ENCODE measurements at places on chromosomes 6 and 20. TPM values are rescaled to one million over a fixed set of nuclear protein-coding genes. Genes with fewer than 3 reads are reported as not detected.

NRSN1 gene
- total RNA-seq, result not detected

GRCh38 chr20:48007351-48007750 is 222.1 kb upstream of the SULF2 start:
- DNase-seq, result no peak

GATA5 gene
- total RNA-seq, result 0.25 TPM

RNF39 gene
- total RNA-seq, result not detected

DNA sequence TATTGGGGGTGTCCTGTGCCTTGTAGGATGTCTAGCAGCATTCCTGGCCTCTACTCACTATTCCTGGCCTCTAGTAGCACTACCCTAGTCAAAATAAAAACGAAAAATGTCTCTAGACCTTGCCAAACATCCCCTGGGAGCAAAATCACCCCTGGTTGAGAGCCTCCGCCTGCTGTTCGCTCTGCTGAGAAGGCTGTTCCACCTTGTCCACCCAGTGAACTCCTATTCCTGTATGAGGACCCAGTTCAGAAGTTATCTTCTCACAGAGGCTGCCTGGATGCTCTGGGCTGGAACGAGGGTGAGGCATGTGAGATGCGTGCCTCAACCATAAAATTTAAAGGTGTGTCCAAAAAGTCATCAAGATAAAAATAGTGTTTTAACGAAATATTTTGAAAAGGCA is 101.9 kb downstream of the TOX2 start:
- no peak for DNase-seq

DNA sequence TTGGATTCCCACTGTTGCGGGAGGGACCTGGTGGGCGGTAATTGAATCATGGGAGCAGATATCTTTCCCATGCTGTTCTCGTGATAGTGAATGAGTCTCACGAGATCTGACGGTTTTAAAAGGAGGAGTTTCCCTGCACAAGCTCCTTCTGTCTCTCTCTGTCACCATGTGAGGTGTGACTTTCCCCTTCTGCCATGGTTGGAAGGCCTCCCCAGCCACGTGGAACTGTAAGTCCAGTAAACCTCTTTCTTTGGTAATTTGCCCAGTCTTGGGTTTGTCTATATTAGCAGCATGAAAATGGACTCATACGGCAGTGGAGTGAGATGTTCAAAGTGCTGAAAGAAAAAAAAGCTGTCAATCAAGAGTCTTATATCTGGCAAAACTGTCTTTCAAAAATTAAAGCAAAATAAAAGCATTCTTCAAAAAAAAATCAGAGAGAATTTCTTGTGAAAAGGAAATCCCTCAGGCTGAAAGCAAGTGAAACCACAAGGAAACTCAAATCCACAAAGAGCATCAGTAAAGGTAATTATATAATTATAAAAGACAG is 15.5 kb upstream of the KIF25 start:
- DNase-seq, result no peak

- no peak for DNase-seq
These were observed 17.1 kb upstream of the NCOA7 start for GRCh38 chr6:125773387-125774341.

DNA sequence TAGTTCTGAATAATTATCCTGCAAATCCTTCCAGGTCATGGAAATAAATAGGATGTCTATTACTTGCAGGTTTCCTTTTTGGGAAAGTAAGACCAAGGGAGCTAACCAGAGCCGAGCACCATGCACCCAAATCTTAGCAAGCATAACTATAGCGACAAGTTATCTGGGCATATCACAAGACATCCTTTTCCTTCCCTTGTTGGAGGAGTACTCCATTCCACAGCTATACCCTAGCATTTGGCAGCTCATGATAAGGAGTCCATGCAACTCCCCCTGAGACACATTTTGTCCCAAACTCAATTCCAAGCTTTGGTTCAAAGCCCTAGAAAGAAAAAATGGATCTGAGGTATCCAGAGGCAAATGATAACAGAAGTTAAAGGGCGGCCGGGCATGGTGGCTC is 16.5 kb upstream of the ASCC3 start:
- no peak for DNase-seq

DNA sequence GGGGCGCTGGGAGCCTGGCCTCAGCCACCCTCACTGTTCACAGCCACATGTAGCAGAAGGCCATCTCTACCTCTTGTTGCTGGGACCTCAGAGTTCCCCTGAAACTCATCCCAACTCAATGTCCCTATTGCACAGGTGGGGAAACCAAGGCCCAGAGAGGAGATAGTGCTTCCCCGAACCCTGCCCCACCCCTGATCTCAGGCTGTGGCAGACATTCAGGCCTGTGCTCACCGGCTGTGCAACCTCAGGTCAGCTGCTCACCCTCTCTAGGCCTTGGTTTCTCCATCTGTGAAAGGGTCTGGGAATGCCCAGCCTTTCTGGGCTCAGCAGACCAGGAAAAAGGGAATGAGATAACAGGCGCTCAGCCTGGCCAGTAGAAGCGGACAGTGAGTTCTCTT is 6.4 kb upstream of the SLC52A3 start:
- DNase-seq, result no peak

DNA sequence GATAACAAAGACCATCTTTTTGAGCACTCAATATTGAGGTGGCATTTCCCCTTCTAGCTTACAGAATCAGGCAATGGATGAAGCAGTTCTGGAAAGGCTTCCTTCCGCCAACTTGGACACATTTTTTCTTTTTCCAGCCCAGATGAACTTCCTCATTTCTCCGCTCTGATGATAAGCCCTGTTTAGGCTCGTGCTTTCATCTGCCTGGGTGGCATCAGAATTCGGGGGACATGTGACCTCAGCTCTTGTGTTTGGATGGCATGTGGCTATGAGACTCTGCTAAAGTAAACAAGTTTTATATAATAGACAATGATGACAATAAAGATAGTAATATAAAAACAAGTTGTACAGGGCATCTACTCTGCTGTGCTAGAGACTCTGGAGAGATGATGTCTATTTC is 796.7 kb downstream of the DHX35 start:
- no peak for DNase-seq

ABHD16A gene
- total RNA-seq, result 39.1 TPM

CLDN20 gene
- total RNA-seq, result not detected

GRCh38 chr6:123805921-123806320 is 2.3 kb downstream of the NKAIN2 start:
- no peak for DNase-seq

HMGN3 gene
- total RNA-seq, result 26.7 TPM

DNA sequence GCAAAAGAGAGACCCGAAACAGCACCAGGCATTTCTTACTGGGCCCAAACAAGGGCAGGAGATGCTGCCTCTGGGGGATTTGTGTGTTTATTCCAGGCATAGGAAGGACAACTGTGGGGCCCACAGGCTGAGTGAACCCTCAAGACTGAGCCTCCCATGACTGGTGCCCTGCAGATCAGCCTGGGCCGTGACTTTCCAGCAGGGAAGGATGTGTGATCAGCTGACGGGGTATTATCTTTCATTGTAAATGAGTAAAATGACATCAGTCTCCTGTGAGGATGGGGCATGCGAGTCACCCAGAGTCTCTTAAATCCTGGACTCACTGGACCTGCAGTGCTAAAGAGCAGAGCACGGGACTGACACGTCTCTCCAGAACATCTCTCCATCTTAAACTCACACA is 3.9 kb upstream of the TEAD3 start:
- DNase-seq, result no peak

DNA sequence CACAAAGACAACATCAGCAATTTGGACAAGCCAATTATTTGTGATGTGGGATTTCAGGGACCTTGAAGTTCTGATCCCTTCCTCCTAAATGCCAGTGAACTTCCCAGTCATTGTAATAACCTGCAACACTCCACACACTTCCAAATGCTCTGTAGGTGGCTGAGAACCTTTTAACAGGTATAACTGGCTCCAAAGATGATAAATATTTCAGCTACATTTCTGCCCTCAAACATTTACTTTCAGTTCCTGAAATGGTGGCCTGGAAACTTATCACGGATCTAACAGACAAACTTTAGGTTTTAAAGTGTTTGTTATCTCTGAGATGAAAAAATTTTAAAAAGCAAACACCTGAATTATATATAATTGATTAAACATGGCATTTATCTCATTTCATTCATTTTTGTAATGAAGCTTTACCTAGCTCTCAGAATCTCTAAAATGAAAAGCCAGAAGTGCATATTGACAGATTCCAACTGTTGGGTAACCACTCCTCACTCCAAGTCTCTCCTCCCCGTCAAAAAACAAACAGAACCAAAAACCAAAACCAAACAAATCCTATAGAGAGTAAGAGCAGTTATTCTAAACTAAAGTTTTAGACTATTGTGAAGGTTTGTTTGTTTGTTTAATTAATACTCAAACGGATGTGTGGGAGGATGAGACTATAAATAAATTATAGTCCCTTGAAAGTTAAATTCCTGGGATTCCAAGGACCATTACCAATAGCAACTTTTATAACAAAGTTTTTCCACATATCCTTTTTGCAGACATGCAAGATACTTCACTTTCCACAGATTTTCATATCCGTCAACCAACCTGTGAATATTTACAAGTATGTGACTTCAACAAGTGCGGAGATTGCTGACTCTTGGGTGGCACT is 12.4 kb upstream of the KIAA0408 start:
- no peak for DNase-seq

DNA sequence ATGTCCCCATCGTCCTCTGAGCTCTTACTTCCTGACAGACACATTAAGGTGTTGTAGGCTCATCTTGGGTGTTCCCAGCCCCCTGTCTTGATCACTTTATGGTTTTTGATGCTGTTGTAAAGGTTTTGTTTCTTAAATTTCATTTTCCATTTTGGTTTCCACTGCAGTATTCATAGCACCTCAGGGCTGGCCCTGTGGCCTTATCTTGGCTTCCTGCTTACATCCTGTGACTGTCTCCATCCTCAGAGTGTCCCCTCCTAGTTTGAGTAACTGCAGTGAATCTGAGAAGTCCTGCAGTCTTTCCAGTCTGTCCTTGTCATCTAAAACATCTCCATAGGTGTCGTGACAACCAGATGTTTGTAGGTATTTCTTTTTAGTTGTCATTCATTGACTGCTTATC is 50.9 kb downstream of the JARID2 start:
- no peak for DNase-seq

Measured in liver (tissue), 10 donors.